Activated CD4-positive, alpha-beta T cell treated with anti-CD3 and anti-CD28 coated beads for 4 hours (primary cell): ENCODE measurements at places on chromosomes 1 and 21.
A peak's percentile ranks its signal among the peaks of the same experiment; 100 is the strongest.

GRCh38 chr1:75855010-75855409 is 58.3 kb downstream of the MSH4 start:
- no peak for DNase-seq

- DNase-seq = no peak
Measured at GRCh38 chr1:233075915-233076295, 125.5 kb downstream of the NTPCR start.

DNA sequence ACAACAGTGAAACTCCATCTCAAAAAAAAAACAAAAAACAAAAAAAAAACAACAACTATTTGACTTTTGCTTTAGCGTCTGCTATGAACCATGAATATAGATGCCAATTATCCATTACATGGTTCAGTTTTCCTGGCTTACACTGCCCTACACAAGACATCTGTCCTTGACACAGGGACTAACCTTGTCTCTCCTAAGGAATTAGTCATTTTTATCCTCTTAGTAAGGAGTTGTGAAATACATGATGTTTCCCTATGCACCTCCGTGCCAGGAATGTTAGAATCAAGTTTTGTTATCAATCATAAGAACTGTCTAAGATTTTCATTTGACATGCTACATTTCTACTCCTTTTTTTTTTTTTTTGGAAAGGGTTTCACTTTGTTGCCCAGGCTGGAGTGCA is 241.8 kb downstream of the KIF26B start:
- no peak for DNase-seq

DNA sequence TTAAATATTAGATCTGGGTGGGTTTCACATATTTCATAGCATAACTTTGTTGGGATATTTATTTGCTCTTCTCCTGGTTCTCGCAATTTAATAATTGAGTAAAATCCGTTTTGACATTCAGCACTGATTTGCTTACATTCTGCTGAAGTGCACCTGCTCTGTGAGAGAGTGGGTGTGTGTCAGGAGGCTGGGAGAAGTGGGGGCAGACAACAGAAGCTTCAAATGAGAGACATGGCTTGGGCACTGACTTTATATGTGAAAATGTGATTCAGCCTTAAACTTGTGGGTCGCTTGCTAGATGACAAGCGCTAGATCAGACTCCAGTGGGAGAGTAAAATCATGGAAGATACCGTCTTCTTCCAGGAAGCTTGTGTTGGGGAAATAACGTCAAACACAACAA is 32.4 kb upstream of the KCNA2 start:
- no peak for DNase-seq

DNA sequence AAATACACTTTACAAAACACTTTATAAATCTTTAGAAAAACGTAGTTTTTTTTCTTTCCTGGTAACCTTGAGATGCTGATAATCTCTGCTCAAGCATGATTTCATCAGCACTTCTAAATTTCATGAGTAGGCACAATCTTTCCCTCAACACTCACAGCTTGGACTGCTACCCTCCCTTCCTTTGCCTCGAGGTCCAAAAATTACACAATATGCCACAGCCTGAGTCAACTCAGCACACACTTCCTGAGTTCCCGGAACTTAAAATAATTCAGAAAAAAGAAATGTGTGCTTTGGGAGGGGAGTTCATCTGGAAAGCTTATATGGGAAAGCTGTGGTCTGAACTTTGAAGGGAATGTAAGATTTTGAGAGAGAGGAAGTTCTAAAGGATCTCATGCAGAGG is 5.9 kb downstream of the CLCA2 start:
- no peak for DNase-seq

- no peak for DNase-seq
Measured at GRCh38 chr1:11731691-11732283, 4.1 kb upstream of the AGTRAP start.

DNA sequence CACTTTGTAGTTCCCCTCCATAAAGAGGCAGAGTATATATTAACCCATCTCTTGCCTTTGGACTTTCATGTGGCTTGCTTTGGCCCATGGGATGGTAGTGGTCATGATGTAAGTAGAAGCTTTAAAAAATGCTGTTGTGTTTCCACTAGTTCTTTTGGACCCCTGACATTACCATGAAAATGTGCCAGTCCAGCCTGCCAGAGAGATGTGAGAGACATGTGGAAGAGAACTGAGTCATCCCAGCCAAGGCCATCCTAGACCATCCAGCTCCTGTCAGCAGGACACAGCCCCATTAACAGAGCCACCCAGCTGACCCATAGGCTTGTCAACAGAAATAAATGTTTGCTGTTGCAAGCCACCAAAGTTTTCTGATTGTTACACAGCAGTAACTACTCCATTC is 3.9 kb upstream of the CD101 start:
- DNase-seq = no peak

GRCh38 chr1:44775930-44776729 is 790 bp downstream of the RPS8 start:
- DNase-seq = peak; percentile 48

GRCh38 chr1:151972542-151973248 is 21.0 kb downstream of the S100A10 start:
- peak; percentile 23 for DNase-seq

DNA sequence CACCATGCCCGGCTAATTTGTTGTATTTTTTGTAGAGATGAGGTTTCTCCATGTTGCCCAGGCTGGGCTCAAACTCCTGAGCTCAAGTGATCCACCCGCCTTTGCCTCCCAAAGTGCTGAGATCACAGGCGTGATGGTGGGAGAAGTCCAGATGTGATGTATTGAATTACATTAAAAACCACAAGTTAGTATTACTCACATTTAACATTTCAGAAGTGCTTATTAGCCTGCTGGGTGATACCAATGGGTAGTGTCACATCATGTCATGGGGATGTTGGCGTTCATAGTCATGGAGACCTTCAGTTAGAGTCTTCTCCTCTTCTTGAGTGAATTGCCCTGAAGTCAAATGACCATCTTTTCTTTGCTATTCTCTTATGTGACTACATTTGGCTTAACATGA is 63.6 kb upstream of the VAMP3 start:
- DNase-seq = no peak

DNA sequence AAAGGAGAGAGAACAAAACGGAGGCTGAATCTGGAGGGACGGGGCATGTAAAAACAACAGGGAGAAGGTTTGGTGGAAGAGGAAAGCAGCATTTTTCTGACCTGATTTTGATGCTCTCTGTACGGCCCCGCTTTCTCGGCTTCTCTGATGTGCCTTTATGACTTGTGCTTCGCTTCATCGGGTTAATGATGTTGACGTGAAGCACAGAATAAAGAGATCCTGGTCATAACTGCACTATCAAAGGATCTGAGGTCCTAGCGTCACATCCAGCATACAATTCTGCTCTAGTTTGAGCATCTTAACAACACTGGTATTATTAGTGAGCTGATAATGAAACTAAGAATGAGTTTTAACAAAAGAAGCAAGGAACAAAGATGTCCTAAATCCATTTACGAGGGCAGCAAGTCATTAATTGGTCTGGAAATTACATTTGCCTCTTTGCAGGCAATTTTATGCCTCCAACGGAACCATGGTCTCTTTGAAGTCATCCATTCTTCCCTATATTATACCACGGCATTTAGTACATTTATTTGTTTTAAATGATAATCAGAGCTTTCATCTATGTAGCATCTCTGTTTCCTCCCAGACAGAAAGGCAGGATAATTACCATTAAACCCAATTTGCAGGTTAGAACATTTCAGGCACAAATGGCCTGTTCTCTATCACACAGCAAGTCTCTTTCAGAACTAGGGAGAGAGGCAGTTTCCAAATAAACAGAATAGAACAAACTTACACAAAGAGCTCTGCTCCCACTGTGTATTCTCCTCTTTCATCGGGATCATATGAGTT is 45.3 kb upstream of the B3GALNT2 start:
- no peak for DNase-seq

DNA sequence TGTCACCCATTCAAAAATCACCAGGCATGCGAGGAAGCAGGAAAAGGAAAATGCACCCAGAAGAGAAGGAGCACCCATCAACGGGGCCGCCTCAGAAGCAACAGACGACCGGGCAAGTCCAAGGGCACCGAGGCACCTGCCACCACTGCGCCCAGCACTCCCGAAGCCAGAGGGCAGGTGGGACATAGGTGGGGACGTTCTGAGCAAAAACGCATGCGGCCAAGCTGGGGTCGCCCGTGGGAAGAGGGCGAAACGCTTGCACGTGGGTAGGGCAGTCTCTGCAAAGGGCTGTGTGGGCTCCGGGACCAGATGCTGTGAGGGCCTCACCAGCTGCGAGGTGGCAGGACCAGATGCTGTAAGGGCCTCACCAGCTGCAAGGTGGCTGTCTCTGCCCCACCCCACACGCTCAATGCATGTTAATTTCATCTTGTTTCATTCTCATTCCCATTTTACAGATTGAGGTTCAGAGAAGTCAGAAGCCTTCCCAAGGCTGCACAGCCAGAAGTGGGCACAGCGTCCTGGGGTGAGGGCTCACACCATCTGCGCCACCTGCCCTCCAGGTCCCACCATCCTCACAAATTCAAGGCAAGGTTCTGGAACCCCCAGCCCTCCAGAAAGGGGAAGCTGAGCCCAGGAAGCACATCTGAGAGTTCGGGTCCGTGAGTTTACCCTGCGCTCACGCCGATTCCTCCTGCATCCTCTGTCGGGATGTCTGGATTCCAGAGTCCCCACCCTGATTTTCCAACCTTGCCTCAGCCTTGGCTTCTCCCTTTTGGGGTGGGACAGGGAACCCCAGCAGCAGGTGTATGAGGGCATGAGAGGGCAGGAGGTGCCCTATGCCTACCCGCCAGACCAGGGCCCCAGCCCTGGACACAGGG is 8.2 kb upstream of the SAMD11 start:
- no peak for DNase-seq

- no peak for DNase-seq
Measured at GRCh38 chr21:7933923-7934322, 2587.5 kb upstream of the TPTE start.

DNA sequence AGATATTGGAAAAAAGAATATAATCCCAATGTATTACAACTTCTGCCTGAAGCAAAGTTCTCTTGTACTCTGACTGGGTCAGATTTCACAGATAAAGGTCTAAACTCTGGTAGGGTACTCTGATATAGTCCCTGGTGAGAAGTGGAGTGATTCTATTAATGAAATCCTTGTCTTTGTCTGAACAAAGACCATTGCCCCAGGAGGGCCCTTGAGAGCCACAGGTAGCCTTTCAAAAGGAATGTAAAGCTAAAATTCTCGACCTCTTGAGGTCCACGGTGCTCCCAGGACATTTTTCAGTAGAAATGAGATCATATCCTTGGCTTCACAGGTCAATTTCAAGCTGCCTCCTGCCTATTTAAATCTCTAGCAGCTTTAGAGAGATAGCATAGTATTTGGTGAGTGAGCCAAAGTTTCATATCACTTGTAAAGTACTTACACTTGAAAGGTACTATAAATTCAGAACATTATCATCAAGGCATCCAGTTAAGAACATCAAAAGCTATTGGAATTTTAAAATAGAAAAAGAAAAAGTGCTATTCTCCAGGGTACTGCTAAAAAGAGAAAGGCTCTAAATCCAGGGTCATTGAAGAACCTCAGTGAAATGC is 10.1 kb downstream of the TNNI3K start:
- DNase-seq = no peak

DNA sequence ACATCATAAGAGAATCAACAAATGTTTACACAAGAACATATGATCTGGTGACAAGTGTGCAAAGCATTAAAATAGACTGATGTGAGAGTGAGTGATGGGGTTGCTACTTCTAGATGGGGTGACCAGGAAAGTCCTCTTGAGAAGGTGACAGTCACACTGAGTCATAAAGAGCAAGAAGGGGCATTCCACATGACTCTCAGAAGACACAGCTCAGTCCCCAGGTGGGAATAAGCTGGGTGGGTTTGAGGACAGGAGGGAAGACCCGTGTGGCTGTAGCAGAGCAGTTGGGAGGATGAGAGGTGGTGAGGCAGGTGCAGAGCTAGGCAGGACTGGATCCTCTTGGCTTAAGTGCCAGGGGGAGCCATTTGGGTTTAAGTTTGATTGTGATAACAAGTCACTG is 53.1 kb downstream of the TNR start:
- DNase-seq = no peak

DNA sequence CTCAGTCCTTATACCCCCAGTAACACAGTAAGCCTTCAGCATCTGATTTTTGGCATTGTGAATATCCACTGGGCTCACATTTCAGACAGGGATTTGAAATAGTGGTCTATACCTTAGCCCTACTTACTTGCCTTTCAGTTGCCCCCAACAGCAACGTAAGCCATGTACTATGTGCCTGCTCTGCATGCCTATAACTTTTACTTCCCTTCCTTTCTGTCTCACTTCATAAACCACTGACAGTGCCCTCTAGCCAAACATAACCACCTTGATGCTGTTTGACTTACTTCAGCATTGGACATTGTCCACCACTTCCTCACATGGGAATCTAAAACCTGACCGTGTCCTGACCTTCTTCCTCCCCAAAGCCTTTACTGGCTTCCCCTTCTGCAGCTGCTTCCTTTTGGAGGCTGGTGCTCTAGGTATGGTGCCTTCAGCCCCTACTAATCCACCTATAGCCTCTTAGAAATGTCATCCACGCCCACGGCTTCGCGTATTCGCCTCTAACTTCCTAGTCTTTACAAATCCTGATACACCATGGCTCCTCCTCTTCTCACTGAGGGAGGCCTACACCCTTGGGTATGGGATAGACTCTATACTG is 3.6 kb upstream of the ZNF672 start:
- no peak for DNase-seq

DNA sequence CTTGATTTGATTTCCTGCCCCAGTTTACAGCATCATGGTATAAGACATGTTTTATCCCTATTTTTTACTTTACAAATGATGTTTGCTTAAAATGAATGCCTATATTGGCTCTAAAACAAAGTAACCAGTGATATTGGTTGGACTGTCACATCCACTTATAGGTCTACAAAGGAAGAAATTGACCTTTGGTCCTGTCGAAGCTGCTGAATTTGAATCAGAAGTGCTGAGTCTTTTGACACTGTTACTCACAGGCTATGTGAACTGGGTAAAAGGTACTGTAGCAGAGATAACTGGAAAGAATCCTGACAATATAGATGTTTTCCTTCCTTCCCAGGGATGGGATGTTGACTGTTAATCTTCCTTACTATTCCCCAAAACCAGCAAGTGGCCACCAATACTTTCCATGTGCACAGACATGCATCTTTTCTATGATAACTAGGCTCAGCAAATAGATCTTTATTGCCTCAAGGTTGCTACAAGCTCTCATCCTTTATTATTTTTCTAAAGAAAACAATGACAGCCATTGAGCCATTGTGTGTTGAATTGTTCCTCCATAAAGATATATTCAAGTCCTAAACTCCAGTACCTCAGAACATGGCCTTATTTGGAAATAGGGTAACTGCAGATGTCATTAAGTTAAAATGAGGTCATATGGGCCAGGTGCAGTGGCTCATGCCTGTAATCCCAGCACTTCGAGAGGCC is 175.9 kb upstream of the NR5A2 start:
- no peak for DNase-seq
